ENCODE measurements at places on chromosomes 16 and 17. TPM values are rescaled to one million over a fixed set of nuclear protein-coding genes. Genes with fewer than 3 reads are reported as not detected.

Gene AATK
- 3.3 TPM for total RNA-seq

Gene CFDP1
- 45.3 TPM for total RNA-seq

Gene MEOX1
- 7.7 TPM for total RNA-seq

Gene CLEC3A
- not detected for total RNA-seq

Gene PITPNC1
- total RNA-seq, result 22.3 TPM

Gene PRR15L
- total RNA-seq, result not detected

Gene RMI2
- total RNA-seq, result 0.67 TPM

Gene SGCA
- 87.9 TPM for total RNA-seq

Gene BHLHA9
- total RNA-seq, result not detected
